ENCODE measurements at places on chromosomes 2 and 18.

DNA sequence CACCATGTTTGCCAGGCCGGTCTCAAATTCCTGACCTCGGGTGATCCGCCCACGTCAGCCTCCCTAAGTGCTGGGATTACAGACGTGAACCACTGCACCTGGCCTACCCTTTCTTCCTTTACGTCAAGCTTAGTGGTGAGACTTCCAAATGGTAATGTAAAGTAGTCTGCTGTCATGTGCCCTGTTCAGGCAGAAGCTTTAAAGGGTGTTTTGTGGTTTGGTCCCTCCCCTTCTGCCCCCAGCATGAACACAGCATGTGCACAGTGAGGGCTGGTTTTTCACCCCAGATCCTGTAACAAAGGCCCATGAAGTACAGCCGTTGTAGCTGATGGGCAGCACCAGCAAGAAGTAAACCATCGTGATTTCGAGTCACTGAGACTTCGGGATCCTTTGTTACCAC, 2.7 kb upstream of the DTYMK start:
- DNase-seq = no peak

DNA sequence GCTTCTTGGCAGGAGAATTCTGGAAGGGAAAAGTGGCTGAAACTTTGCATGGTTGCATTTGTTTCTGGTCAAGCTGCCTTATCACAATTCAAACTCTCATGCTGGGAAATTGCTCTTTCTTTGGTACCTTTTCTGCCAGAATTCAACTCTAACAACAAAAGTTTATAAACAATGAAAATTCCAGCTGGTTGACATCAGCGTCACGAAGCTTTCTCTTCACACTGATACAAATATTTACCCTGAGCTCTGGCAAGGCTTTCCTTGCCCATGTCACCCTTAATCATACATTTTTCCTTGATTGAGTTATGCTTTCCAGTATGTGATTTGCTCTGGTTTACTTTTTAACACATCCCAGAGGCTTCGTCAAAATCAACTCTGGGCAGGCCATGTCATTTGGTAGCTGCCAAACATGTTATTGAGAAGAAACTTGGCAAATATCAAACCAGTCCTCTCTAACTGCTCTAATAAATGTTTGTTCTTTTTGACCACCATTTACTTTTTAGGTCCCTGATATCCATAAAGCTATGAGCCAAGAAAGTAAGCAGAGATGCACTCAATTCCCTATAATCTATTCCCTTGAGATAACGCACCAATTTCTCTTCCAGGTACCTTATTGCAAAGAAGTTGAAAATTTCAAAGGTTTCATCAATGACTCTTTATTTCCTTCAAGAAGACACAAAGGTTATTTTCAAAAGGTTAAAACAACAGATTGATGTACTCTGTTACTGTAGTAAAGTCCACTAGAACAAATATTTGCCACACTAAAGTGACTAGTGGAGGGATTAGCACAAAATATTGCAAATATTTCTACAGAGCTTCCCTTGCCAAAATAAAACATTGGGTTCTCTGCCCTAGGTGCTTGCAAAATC, 1241.1 kb upstream of the ZEB2 start:
- DNase-seq = no peak

GRCh38 chr18:22399949-22400348, 17.8 kb downstream of the CTAGE1 start:
- DNase-seq = no peak

DNA sequence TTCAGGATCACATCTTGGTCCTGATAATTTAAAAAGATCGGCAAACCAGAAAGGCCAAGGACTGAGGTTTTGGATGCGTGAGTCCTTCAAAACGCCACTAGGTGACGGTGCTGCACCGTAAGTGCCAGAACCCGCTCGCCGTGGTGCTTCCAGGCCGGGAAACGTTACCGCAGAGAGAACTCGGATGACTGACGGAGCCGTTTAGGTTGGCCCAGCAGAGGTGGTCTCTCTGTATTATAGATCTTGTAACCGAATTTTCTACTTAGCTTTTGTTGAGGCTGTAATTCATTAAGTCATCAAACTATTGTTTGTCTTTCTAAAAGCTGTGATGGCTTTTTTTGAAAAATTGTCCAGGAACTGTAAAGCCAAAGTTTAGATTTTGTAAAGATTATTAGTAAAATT, 39.8 kb upstream of the ADCYAP1 start:
- DNase-seq = no peak

DNA sequence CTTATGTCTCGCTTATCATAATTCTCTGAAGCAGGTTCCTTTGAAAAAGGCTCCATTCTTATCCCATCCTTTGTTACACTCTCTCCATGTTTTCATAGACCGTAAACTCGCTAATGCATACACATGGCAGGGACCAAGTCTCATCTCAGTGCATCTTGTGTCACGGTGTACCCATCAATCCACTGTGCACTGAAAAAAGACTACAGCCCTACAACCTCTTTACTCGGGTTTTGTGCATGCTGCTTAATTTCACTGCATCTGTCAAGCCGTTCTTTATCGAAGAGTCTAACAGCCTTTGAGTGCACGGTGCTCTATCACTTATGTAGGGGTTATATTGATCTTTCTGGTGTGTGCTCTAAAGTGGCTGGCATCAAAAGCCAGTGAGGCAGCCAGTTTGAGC, 302.9 kb upstream of the ERBB4 start:
- no peak for DNase-seq

DNA sequence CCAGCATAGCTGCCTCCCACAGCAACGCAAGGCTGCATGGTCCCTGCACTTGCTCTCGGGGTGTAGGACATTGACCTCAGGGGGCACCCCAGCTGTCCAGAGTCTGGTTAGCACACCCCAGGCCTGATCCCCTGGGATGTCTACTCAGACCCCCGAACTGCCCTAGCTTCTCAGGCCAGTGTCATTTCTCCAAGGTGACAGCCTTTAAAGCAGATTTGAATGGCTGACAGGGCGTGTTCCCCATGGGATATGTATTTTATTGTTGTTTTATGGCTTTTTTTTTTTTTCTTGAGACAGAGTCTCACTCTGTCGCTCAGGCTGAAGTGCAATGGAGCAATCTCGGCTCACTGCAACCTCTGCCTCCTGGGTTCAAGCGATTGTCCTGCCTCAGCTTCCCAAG, 40.8 kb upstream of the PTMA start:
- no peak for DNase-seq

DNA sequence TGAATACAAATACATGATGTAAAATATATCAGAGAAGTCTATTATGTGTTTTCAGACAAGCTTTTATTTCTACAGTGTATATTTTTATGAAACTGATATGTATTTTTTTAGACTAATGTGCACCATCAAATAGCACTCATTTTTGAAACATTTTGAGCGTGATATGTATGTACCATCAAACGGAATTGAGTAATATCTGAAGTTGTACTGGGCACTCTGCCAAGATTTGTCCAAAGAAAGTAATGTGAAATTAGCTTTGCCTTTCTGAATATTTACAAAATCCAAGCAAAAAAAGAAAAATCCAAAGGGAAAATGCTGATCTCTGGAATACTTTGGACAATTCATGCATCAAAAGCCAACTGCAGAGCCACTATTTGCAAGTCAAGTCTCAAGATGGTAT, 972.0 kb downstream of the DPP10 start:
- DNase-seq = no peak

DNA sequence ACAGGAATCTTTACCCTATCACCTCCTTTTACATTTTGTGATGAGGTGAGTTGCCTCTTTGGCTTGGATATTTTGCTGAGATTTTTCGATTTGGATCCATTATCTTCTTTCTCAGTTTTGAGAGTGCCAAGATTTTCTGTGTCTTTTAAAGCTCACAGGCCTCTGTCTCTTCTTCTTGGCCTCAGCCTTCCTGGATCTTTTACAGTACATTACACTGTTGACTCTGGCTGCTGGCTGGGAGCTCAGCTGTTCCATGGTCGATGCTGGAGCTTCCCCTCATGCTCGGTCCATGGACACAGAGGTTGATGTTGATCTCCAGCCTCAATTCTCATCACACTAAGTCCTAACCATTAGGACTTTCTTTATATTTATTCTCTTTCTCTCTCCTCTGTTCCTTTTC, 332.8 kb upstream of the UBE2E3 start:
- DNase-seq = no peak
